ENCODE measurements at places on chromosomes 5 and 9.

- DNase-seq, result no peak
Observed at GRCh38 chr5:180007582-180007981, 64.0 kb downstream of the RNF130 start.

GRCh38 chr5:119537704-119538103 is 85.4 kb downstream of the HSD17B4 start:
- DNase-seq, result no peak

GRCh38 chr5:50702615-50703366 is 36.4 kb downstream of the PARP8 start:
- peak; percentile 16 for DNase-seq

DNA sequence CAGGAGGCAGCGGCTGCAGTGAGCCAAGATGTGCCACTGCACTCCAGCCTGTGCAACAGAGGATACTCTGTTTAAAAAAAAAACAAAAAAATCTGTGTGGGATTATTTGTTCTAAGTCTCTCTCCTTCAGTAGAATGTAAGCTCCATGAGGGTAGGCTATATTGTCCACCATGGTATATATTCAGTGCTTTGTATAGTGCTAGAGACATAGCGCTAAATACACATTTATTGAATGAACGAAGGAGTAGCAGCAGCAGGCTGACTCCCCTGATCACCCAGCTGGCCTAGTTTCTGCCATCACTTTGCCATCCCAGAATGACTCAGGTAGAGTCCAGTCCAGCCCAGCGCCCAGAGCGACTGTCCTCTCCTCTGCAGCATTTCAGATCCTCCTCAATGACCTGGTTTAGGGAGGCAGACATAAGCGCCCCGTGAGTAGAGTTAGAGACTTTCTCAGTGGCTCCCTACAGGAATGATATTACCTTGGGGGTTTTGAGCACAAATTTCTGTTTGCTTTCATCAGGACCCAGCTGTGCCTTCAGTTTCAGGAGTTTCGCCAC is 716 bp downstream of the HARS1 start:
- DNase-seq, result no peak

- no peak for DNase-seq
Observed at GRCh38 chr5:3116366-3116765, 364.9 kb upstream of the IRX2 start.

DNA sequence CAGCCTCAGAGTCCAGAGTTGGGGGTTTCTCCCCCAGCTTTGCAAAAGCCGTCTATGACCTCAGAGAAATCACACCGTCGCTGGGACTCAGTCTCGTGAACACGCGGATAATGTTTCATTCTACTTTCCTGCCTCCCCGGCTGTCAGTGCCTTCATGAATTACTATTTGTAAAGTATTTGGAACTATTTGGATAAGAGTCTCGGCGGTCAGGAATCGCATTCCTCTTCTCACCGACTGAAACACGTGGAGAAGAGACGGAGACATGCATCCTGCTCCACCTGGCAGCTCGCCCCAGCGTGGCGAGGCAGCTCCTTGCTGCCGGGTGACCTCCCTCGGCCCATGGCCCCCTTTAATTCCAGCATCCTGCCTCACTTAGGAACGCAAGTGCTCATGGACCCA is 23.9 kb downstream of the IRX2 start:
- DNase-seq, result no peak

DNA sequence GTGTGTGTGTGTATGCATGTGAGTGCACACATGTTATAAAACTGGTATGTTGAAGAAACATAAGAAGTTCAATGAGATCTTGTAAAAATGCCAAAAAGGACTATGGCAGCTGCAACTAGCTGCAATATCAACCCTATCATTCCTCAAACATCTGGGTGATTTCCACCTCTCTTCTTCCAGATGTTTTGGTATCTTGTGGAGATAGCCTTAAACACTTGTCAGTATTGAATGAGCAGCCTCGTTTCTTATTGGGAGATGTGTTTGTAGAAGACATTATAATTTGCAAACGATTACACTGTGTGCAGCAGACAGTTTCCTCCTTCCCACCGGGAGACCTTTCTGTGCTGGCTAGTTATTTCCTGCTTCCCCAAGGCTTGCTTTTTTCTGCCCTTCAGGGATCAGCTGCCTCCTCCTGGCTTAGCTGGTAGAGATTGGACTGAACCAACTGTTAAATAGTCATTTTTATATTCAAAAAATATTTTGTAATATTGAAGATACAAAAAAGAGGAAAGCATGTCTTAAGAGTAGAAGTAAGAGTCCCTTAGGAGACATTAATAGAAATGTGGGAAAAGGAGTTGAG is 168.4 kb upstream of the MPDZ start:
- DNase-seq, result no peak

DNA sequence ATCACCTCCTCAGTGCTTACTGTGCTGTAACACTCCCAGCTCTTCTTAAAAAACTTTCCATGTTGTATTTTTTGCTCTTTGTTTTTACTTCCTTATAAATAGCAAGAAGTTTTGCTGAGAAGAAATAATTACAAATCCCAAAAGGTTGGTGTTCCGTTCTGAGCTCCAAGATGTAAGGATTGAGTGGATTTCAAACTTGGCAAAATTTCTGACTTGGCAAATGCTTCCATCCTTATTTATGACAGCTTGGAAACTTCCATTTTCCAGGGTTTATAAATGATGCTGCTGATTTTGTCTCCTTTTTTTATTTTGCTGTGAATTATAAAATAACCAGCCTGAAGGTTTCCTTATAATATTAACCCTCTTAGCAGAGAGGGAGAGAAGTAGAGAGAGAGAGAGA is 151.9 kb downstream of the NTRK2 start:
- DNase-seq, result no peak

- no peak for DNase-seq
Observed at GRCh38 chr9:24817756-24818155, 272.1 kb upstream of the IZUMO3 start.

- no peak for DNase-seq
Observed at GRCh38 chr9:129175515-129175824, 2.6 kb downstream of the IER5L start.
